T-helper 1 cell (primary cell): ENCODE measurements at places on chromosomes 3 and 15.

- no peak for DNase-seq
Observed at GRCh38 chr3:20320489-20320888, 134.5 kb upstream of the SGO1 start.

- DNase-seq: no peak
Observed at GRCh38 chr15:61195116-61196002, 33.7 kb downstream of the RORA start.

DNA sequence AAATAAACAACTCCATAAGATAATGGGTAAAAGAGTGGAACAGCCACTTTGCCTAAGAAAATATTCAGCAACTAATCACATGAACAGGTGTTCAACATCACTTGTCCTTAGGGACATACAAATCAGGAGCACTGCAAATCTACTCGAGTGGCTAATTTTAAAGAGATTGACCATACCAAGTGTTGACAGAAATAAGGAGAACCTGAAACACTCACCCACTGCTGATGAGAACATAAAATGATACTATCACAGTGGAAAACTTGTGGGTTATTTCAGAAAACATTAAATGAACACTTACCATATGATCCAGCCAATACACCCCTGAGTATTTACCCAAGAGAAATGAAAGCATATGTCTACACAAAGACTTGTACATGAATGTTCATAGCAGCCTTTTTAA is 70.5 kb downstream of the GABRB3 start:
- DNase-seq: no peak

- DNase-seq: no peak
Observed at GRCh38 chr3:169390271-169390670, 273.2 kb downstream of the MECOM start.

GRCh38 chr15:22918056-22918455 is 62.1 kb downstream of the CYFIP1 start:
- DNase-seq: no peak

DNA sequence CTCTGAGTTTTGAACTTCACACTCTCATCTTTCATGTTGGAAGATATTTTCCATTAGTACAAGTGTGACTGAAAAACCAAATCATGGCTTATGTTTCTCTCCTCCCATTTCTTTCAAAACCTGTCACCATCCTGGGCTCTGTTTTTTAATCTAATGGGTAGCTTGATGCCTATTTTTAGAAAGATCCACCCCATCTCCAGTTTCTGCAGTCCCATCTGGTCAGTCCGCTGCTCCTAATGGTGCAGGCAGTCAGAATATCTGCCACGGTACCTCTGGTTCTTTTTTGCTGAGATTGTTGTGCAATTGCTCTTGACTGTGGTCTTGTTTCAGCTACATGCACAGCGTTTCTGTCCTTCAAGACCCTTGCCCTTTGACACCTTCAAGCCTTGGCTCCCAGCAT is 240.9 kb upstream of the CADM2 start:
- no peak for DNase-seq
